ENCODE measurements at places on chromosomes 1 and 21. TPM values are rescaled to one million over a fixed set of nuclear protein-coding genes. Genes with fewer than 3 reads are reported as not detected.
A peak's percentile ranks its signal among the peaks of the same experiment; 100 is the strongest.

The OPTC gene
- total RNA-seq, result not detected

The S100A8 gene
- 26.6 TPM for total RNA-seq

The ST6GALNAC3 gene
- 4.5 TPM for total RNA-seq

The ZNF593 gene
- 13.7 TPM for total RNA-seq

The C8A gene
- total RNA-seq, result not detected

The PIK3R3 gene
- 32.7 TPM for total RNA-seq

The G0S2 gene
- total RNA-seq, result 307 TPM

The GNG5 gene
- total RNA-seq, result 170 TPM

The TPTE gene
- total RNA-seq, result not detected

The OMA1 gene
- 36.6 TPM for total RNA-seq

The ELF3 gene
- total RNA-seq, result 0.60 TPM

The DMBX1 gene
- total RNA-seq, result not detected

The TEX35 gene
- total RNA-seq, result not detected

The RSRP1 gene
- total RNA-seq, result 41.1 TPM

The C1orf53 gene
- total RNA-seq, result 7.8 TPM

DNA sequence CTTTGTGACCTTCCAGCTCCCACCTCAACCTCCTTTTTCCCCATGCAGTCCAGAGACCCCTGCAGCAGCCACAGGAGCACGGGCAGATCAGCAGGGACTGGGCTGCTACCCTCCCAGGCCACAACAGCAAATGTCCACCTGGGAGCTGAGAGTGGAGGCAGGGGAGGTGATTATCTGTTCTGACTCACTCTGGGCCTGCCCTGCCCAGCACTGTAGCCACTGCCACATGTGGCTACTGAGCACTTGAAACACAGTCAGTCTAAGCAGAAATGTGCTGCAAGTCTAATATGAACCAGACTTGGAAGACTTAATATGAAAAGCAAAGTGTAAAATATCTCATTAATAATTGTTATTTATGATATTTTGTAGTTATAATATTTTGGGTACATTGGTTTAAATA lies 148.9 kb upstream of the VANGL1 start:
- no peak for DNase-seq

- DNase-seq, result no peak
Observed at GRCh38 chr1:53732912-53733317, 6.0 kb downstream of the GLIS1 start.

DNA sequence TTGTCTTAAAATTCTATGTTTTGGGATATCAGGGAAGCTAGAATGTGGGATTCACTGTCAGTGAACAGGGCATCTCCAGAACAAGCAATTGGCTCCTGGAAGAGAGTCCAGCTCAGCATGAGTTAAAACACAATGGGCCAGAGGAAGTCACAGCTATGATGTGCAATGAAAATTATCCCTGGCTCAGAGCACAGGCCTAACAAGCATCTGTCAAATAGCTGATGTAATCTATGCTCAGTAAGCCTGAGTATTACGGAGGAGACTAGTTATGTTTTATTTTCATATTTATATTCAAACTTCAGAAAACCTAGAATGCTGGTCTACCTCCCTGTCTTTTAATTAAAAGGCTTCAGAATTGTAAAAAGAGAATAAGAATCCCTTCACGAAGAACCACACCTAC lies 41.6 kb downstream of the PARP1 start:
- DNase-seq, result no peak

- DNase-seq, result no peak
Observed at GRCh38 chr1:221411283-221411682, 330.6 kb downstream of the DUSP10 start.

DNA sequence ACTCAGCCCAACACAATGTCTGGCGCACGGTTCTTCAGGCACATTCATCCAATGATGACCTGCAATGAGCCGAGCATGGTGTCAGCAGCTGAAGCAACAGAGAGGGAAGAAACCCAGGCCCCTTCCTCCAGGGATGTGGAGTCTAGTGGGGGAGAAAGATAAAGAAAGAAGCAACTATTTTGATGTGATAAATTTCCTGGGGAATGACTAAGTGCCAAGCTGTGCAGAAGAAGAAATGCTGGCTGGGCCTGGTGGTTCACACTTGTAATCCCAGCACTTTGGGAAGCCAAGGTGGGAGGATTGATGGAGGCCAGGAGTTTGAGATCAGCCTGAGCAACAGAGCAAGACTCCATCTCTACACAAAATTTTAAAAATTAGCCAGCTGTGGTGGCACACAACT lies 561.8 kb downstream of the KIF26B start:
- DNase-seq, result no peak

GRCh38 chr1:232699814-232700213 lies 69.9 kb upstream of the SIPA1L2 start:
- DNase-seq, result no peak

DNA sequence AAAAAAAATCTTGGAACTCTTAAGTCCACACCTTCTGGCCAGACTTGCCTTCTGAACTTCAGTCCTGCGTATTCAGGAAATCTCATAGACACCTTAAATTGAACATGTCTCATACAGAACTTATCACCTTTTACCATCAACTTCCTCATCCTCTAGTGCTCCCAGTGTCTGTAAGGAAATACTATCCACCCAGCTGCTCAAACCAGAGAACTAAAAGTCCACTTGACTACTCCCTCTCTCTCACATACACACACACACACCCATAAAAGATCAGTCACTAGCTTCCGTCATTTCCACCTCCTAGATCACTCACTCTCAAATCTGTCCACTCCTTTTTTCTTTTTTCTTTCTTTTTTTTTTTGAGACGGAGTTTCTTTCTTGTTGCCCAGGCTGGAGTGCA lies 10.9 kb upstream of the CAP1 start:
- DNase-seq, result no peak

GRCh38 chr1:21491488-21492355 lies 17.5 kb upstream of the ALPL start:
- DNase-seq, result no peak

GRCh38 chr1:223678841-223679240 lies 13.3 kb upstream of the CAPN8 start:
- no peak for DNase-seq

DNA sequence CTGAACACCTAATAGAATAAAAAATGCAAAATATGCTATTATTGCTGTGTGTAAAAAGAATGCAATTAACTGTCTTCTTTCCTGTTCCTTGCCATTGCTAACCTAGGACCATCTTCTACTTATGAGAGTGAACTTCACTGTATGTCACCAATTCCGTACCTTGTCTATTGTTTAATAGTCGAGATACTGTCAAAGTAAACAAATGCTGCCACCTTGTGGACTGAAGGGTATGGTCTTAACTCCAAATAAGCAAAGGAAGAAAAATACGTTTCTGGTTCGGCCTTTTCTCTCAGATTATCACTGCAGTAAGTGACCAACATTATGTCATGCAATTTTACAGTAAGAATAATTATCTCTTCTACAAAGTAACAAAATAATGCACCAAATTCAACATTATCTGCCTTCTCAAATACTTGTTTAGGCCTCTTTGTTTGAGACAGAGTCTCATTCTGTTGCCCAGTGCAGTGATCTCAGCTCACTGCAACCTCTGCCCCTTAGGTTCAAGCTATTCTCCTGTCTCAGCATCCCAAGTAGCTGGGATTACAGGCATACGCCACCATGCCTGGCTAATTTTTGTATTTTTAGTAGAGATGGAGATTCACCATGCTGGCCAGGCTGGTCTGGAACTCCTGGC lies 133.4 kb downstream of the COP1 start:
- DNase-seq, result no peak

- DNase-seq, result no peak
Observed at GRCh38 chr1:83901547-83902155, 97.3 kb downstream of the TTLL7 start.

- no peak for DNase-seq
Observed at GRCh38 chr1:237953238-237953637, 62.5 kb upstream of the ZP4 start.

- DNase-seq, result no peak
Observed at GRCh38 chr1:56686169-56686568, 41.1 kb downstream of the PRKAA2 start.

GRCh38 chr1:90193116-90193515 lies 198.2 kb downstream of the ZNF326 start:
- no peak for DNase-seq

DNA sequence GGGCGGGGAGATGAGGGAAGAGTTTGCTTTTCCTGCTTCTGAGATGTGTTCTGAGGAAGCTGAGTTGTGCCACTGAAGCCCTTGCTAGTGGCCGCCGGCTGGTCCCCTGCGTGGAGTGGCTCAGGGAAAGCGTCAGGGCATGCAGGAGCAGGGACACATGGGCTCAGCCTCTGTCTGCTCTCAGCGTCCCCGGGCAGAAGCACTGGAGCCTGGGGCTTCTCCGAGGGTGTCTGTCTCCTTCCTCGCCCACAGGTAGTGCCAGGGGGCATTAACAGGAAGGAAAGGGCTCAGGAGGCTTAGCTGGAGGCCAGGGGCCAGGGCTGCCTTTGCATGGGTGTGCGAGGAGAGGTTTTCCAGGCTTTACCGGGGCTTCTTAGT lies 7.3 kb downstream of the PRDM16 start:
- DNase-seq, result no peak

DNA sequence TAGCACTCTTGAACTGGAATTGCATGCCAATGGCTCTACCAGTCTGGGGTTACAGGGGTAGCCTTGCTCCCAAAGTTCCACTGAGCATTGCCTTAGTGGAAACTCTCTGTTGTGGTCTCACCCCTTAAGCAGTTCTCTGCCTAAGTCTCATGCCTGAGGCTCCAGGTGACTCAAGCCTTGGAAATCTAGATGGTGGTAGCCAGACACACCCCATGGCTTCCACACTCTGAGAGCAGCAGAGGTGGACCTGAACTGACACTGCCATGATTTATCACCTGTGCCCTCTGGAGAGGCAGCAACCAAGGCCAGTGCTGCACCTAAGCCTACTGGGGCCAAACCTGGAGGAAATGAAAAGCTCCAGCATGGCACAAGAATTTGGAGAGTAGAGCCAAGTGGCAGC lies 285.7 kb upstream of the PKN2 start:
- DNase-seq, result no peak

DNA sequence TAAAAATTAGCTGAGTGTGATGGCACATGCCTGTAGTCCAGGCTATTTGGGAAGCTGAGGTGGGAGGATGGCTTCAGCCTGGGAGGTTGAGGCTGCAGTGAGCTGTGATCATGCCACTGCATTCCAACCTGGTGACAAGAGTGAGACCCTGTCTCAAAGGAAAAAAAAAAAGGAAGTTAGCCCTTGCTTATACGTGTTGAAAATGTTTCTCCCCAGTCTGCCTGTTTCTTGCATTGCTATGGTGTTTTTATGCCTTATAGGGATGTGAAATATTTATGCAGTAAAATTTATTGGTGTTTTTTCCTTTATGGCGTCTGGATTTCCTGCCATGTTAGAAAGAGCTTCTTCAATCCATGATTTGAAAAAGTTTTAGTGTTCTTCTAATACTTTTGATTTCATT lies 3.6 kb upstream of the RERE start:
- DNase-seq, result no peak

- DNase-seq, result no peak
Observed at GRCh38 chr1:60103186-60103585, 29.6 kb upstream of the C1orf87 start.

- DNase-seq, result no peak
Observed at GRCh38 chr21:43908167-43908566, 43.1 kb downstream of the AGPAT3 start.

GRCh38 chr1:240998441-240999015 lies 358.5 kb downstream of the RGS7 start:
- DNase-seq, result no peak

DNA sequence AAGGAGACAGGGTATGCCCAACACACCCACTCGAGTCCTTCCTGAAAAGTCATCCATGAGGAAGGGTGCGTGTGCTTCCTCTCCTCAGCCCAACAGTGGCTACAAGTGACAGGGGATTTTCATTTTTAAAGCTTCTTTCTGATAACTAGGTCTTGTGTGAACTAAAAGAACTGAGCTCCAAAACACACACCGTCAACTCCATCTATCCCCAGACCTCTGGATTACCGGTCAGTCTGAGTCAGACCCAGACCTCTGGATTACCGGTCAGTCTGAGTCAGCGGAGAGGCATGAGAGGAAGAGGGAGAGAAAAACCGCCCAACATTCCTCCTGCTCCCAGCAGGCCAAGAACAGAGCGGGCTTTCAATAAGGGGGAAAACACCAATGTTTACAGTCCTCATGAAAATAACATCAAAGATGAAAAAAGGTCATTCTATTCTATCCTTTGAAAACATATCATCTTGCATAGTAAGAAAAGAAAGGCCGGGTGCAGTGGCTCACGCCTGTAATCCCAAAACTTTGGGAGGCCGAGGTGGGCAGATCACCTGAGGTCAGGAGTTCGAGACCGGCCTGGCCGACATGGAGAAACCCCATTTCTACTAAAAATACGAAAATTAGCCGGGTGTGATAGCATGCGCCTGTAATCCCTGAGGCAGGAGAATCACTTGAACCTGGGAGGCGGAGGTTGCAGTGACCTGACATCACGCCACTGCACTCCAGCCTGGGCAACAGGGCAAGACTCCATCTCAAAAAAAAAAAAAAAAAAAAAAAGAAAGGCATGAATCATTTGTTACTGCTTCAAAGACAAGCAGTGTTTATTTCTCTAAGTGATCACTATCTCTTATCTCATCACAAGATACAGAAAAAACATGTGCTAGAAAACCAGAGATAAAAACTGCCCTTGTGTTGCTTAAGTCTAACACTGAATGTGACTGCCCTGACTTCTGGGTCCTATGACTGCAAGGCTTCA lies 3.4 kb downstream of the PTTG1IP start:
- no peak for DNase-seq

DNA sequence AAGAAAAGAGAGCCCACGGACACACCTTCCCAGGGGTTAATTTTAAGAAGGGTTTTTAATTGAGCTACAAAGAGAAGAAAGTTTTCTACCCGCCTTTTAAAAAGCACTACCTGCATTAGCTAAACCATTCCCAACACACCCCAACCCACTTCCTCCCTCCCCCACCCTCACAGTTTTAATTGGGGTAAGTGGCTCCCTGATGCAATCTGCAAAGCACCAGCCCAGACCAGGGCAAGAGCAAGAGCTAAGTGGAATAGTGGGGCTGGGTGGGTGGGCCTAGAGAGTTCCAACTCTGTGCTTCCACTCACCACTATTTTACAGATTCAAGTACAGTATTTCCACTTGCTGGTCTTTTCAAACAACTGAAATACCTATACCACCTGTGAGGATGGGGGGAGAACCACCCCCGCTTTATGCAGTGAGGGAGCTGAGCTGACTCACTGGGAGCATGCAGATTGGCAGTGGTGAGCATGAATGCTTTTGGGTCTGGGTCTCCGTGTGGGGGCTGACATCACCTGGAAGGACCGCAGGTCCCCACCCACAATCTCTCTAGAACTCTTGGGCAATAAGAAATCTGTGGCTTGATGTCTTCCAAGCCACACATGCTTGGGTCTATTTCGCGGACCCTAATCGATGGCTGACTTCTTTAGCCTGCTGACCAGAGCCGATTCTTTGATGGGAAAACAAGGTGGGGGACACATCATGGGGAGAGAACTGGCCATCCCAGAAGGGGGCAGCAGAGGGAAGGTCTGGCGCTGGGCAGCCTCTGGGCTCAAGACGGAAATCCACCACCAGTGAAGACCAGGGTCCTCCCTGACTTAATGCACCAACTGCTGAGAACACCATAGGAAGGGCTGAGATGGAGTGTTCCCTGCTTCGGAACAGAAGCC lies 95.5 kb downstream of the SSBP3 start:
- peak; percentile 49 for DNase-seq

GRCh38 chr1:176884911-176885310 lies 279.6 kb downstream of the ASTN1 start:
- no peak for DNase-seq
